Renal pelvis (tissue), 12 donors: ENCODE measurements at places on chromosomes 16 and 17. TPM values are rescaled to one million over a fixed set of nuclear protein-coding genes. Genes with fewer than 3 reads are reported as not detected.

GRCh38 chr17:37553401-37553966, 55.7 kb downstream of the SYNRG start:
- DNase-seq, result no peak

DNA sequence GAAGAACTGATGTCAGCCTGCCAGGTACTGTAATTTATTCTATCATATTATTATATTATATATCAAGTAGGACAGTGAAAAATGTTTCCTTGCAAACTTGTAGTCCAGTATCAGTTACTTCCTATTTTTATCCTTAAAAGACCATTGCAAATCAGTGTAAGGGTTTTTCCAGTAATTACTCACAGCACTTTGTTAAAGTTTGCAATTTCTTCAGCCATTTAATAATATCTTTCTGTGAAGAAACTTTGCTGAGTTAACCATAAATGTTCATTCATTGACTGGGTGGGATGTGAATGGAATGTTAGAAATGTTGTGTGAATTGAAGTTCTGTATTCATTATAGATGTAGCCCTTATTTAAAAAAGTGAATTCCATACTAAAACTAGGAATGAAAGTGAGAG, 26.7 kb downstream of the HAPSTR1 start:
- no peak for DNase-seq

The KRTAP1-3 gene
- polyA plus RNA-seq, result not detected

The OSGIN1 gene
- 0.68 TPM for polyA plus RNA-seq
